ENCODE measurements at places on chromosomes 5 and 9.

- DNase-seq = no peak
Observed at GRCh38 chr5:71830681-71831539, 111.8 kb downstream of the CARTPT start.

- no peak for DNase-seq
Observed at GRCh38 chr5:131747180-131748105, 49.4 kb downstream of the FNIP1 start.

DNA sequence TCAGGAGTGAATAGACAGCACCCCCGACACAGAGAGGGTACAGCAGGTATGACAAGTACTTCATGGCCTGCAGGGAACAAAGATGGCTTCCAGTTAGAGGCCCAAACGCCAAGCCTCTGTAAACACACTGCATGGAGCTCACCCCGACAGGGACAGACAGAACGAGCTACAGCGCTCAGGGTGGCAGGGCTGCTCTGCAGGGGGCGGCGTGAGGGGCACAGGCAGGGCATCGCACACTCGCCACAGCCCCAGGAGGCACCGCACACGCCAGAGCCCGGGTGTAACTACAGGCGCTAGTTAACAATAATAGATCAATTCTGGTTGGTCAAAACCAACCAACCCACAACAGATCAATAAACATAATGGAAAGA, 21.1 kb downstream of the CLPTM1L start:
- no peak for DNase-seq

- DNase-seq = no peak
Observed at GRCh38 chr5:133729800-133730199, 117.5 kb upstream of the FSTL4 start.

- no peak for DNase-seq
Observed at GRCh38 chr5:10023494-10023893, 226.2 kb downstream of the ATPSCKMT start.

- DNase-seq = no peak
Observed at GRCh38 chr9:129166623-129167557, 11.2 kb downstream of the IER5L start.

GRCh38 chr5:39569857-39570256, 145.1 kb upstream of the DAB2 start:
- DNase-seq = no peak

DNA sequence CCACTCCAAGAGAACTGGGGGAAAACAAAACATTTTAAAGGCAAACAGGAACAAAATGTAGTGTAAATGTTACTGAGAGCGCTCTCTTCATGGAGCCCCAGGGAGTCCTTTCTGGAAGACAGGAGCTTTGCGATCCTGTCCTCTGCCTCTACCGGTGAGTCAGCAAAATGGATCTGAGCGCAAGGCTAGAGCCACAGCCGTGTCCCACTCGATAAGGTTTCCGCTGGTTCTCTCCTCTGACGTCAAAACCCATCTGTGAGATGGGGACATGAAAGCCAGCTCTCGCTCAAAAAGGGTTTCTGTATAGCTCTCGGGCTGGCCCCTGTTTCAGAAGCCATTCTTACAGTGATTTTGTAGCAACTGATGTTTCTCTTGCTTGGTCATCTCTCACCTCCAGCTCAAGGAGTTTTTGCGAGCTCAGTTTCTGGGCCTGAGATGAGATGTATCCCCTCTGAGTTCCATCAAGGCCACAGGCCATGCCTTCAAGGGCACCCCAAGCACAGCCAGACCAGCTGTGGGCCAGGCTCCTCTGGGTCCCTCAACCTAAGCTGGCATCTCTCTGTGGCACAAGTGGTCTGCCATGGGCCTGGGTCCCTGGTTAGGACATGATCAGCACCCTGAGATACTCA, 101.6 kb downstream of the FSTL4 start:
- DNase-seq = no peak

GRCh38 chr5:54895816-54896341, 89.5 kb downstream of the ESM1 start:
- DNase-seq = no peak

DNA sequence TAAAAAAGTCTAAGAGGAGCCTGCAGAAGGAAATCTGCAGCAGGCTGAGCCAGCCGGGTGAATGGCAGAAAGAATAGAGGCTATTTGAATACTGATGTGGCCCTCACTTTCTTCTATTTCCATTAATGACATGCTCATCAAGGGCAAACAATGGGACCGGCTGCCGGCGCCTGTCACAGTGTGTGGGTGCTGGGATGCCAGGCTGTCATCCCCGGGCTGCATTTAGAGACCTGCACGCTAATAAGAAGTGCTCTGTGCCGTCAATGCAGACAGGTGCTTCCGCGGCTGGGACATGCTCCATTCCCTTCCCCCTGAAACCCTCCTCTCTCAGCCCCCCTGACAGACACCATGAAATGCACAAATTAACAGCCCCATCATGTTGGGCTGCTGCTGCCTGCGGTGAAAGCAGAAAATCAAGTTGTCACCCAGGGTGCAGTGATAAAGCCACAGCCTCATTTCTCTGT, 217.7 kb upstream of the TBCA start:
- DNase-seq = no peak

GRCh38 chr5:23223846-23224245, 283.6 kb upstream of the PRDM9 start:
- DNase-seq = no peak

GRCh38 chr5:177412603-177413233, 3.4 kb upstream of the F12 start:
- peak; percentile 35 for DNase-seq

GRCh38 chr9:137053944-137054931, at the start of gene ENTPD2:
Gene ENTPD2 (minus strand): TSS chr9:137054061. CDS start chr9:137053997, 64 bp downstream.
- no peak for DNase-seq

DNA sequence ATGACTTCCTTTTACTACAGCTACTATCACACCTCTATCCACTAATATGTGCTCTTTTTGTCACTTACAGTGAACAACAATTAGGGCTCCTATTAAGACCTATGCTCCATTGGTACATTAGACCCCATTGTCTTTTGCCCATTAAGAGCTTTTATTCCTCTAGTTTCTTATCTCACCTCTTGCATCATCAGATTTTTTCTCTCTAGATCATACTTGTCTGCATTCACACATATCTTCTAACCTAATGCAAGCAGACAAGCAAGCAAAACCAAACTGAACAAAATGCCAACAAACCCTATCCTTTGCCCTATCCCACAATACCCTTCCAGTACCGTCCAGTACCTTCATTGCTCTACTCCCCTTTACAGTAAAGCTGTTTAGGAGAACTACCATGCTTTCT, 10.1 kb upstream of the RBM27 start:
- DNase-seq = no peak

- DNase-seq = no peak
Observed at GRCh38 chr9:86940774-86941173, 6.5 kb downstream of the GAS1 start.

DNA sequence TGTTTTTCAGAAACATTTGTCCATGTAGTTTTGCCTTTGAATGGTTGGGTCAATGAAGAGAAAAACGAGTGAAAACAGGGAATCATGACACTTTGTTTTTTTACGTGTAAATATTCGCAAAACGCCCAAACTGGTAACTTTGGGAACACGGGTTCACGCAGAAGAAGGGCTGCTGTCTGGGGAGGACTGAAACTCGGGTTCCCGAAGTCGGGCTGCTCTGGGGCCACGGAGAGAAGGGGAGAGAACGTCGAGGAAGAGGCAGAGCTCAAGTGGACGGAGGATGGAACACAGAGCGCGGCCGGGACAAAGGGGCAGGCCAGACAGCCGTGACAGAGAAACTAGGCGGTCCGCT, 478 bp upstream of the SETD9 start:
- DNase-seq = no peak

DNA sequence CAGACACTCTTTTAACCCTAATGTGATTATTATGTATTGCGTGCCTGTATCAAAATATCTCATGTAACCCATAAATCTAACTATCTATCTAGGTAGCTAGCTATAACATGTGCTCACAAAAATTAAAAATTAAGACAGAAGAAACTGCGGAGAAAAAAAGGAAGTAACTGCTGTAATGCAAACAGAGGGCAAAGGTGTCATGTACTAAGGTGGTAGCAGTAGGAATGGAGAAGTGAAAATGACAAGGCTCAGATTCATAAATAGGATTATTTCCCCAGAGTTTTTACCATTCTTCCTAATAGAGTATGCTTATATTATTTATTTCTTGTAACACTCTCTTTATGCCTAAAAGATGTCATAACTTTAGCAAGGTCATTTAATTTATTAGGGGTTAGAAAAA, 1527.5 kb upstream of the C9orf72 start:
- DNase-seq = no peak

- no peak for DNase-seq
Observed at GRCh38 chr5:53130266-53130665, 20.7 kb upstream of the MOCS2 start.

- DNase-seq = no peak
Observed at GRCh38 chr5:45454114-45454513, 242.1 kb downstream of the HCN1 start.

DNA sequence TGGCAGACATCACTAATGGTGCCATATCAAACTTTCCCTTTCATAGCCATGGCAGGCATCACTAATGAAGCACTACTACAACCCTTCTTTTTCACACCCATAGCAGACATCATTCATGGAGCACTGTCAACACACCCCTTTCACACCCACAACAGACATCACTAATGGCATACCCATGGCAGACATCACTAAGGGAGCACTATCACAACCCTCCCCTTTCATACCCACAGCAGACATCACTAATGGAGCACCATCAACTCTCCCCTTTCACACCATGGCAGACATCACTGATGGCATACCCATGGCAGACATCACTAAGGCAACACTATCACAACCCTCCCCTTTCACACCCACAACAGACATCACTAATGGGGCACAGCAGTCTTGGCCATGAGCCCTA, 33.7 kb downstream of the LAMC3 start:
- DNase-seq = no peak

GRCh38 chr5:135391869-135392255, 7.2 kb downstream of the MACROH2A1 start:
- no peak for DNase-seq

GRCh38 chr9:136979769-136980587, 2.7 kb downstream of the PTGDS start:
- no peak for DNase-seq

DNA sequence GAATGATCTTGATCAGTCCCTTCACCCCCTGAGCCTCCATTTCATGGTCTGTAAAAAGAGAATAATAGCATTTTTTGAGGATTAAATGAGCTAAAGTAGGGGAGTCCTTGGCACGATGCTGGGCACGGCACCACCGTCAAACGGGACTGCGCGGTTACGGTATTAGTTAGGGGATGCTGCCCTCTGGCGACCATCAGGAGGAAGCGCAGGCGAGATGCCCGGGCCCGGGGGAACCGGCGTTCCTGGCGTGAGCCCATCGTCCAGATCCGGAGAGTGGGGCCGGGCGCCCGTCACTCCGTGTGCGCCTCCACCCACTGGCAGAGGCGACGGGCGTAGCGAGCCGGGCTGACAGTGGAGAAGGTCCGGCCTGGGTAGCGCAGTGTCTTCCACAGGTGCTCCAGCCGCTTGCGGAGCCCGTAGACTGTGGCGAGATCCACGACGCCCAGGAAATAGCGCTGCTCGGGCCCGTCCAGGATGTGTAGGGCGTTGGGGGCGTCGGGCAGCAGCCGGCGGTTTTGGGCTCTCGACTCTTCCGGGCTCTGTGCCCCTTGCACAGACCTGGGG, 4.8 kb upstream of the ST6GALNAC4 start:
- peak; percentile 38 for DNase-seq

GRCh38 chr9:6805532-6805931, 47.8 kb downstream of the KDM4C start:
- no peak for DNase-seq

- DNase-seq = no peak
Observed at GRCh38 chr5:125700380-125700861, 722.8 kb upstream of the GRAMD2B start.

DNA sequence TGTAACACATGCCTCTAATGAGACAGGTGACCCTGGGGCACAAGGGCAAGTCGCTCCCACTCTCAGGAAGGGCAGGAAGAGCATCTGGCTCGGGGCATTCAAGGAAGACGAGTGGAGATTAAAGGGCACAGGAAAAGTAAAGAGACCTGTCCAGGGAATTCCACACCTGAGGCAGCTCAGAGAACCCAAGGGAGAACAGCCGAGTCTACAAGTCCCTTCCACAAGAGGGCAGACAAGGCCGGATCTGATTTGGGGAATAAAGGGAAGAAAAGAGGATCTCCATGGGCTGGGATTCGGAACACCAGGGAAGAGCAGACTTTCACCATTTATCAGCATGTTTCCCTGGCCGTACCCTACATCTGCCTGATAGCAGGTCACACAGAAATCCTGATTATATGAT, 28.1 kb downstream of the GPX3 start:
- no peak for DNase-seq

DNA sequence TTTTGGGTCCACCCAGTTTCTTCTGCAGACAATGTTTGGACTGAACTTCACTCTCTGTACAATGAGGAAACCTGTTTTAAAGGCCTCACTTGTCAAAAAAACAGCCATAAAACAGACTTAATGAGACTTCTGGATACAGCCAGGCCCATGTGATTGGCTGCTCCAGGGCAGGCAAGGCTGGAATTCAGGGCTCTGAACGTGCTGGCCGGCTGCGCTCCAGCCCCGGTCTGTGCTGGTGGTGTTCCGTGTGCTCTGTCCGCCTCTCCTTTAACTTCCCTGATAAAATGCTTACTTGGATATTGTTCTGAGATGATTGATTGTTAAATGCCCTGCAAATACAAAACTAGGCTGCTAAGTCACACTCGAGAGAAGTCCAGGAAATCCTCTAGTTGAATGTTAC, 131.2 kb upstream of the KLF4 start:
- no peak for DNase-seq

DNA sequence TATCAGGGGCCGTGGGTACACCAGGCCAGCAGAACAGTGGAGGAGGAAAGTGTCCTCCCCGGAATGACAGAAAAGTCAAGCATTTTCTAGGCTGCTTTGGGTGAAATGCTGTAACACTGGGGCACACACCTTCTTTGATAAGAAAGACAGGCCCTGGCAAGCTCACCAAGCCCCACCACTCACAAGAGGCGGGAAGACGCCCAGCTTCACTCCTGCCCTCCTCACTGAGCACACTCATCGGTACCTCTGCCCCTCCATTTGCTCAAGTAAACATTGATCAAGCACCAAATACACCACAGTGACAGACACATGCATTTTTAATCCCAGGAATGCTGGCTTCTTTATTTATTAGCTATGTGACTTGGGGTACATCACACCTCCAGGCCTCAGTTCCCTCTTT, 43.1 kb downstream of the B4GALT1 start:
- DNase-seq = no peak

DNA sequence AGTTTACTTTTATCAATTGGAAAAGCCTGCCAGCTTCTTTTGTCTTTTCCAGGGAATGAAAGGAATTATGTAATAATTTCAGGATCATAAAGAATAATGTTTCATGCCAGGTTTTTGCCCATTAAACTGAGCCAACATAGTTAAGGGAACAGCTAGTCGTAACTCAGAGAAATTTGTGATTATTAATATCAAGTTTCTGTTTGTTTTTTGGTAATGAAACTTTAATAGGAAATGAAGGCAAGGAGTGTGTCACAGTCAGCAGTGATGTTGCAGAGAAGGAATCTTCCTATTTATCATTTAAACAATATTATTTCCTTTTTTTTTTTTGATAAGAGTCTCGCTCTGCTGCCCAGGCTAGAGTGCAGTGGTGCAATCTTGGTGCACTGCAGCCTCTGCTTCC, 10.7 kb downstream of the NFIL3 start:
- DNase-seq = no peak

GRCh38 chr9:96686638-96687335, 31.7 kb upstream of the PRXL2C start:
- DNase-seq = no peak

GRCh38 chr9:1005043-1005667, 28.7 kb downstream of the DMRT3 start:
- peak; percentile 54 for DNase-seq

- DNase-seq = no peak
Observed at GRCh38 chr9:130636648-130637020, 27.8 kb upstream of the PRDM12 start.
